Stimulated activated naive CD4-positive, alpha-beta T cell treated with Interleukin-2 at 50 U/mL for 16 hours (primary cell): ENCODE measurements at places on chromosomes 16 and 17.

DNA sequence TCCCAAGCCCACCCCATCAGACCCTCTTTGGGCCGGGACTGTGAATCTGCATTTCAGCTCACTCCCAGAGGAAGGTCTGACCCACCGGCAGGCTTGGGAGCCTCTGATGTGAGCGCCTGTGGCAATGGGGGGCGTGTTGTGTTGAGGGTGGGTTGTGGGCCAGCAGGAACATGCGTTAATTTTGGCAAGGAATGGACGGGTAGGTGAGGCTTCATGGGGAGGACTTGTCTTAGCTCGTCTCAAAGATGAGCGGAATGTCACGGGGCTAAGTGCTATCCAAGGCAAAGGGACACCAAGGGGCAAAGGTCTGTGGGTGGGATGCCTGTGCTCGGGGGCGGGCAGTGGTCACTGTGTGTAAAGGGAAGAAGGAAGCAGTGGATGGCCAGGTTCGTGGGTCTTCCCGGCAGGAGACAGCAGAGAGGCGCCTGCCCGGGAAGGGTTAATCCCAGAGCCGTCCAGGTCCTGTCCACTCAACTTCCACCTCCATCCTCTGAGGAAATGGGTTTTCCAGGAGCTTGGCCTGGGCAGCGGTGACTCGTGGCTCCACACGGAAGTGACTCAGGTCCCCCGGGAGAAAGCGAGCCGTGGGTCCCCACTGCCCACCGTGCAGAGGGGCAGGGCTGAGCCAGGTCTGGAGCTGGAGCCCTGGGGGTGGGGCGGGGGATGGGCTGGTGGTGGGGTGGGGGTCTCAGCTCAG lies 17.4 kb downstream of the ADGRG1 start:
- DNase-seq = no peak

DNA sequence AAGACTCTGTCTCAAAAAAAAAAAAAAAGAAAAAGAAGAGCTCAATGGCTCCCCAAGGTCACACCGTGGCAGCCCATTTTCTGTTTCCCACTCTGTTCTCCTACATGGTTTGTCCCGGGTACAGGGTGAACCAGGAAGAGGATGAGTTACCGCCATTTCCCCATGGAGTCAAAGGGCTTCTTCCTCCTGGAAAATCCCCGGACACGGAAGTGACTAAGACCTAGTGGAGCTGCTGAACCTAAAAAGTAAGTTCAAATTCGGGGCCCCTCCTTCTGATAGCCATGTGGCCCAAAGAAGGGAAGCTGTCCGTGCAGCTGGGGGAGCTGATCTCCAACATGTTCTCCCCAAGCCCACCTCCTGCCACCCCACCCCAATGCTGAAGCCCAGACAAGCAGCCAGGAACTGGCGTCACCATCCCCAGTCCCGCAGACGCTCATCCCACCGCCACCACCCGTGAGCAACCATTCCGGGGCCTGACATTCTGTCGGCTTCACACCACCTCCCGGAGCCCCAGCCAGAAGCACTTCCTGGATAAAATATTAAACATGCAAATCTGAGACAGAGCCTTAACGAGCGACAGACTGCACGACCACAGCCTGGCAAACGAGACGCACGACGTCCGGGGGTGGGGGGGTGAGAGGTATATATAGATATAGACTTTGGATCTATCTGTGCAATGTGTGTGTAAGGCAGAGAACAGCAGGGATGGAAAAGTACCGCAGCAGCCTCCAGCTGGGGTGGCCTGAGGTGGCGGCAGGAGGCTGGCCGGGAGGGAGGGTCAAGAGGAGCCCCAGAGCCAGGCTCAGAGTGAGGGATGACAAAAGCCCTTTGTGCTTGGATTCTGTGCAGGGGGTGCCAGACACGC lies 17.6 kb downstream of the EPOP start:
- DNase-seq = no peak

- peak; percentile 34 for DNase-seq
Measured at GRCh38 chr17:74759243-74759801, 10.9 kb downstream of the NHERF1 start.

GRCh38 chr17:50028736-50029120 lies 27.2 kb upstream of the ITGA3 start:
- DNase-seq = no peak

DNA sequence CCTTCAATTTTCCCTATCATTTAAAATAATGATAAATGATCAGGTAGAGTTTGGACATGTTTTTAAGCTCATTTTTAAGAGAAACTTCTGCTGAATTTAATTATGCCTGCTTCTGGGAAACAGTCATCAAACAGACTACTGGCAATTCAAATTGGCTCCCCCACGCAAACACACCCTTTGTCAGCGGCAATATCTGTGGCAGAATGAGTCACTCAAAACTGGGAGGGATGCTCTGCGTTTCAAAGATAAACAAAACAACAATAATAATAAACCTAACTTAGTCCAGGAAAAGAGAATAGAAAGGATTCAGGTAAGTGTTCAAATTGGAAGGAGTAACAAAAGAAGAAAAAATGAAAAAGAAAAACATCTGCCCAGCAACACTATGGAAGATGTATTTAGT lies 108.1 kb upstream of the ERCC4 start:
- no peak for DNase-seq

- DNase-seq = no peak
Measured at GRCh38 chr16:80065541-80065940, 465.0 kb upstream of the MAF start.

DNA sequence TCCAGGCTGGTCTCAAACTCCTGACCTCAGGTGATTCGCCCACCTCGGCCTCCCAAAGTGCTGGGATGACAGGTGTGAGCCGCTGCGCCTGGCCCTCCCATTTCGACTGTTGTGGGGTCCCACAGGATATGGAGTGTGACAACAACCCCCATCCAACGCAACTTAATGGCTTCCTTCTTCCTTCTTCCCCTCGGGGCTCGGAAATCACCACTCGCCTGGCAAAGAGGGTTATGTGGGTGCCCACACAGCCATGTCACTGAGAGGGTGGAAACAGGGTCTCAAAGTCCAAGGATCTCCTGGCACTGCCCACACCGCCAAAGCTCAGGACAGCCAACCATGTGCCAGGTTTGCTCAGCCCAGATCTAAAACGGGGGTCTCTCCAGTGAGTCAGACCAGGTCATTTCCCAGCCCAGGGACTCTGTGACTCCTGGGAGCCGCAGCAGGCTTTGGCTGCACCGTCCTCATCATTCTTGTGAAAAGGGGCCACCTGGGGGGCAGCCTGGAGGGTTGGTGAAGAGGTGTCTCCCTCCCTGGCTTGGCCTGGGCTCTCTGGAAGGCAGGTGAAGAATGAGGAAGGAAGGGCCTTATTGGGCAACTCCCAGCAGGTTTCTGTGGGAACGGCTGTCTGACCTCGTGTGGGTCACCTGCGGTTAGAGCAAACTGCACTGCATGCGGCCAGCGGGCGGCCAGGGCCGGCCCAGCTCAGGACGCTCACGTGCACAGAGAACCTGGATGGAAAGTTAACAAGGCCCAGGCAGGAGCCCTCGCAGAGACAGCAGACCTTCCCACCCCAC lies 25.3 kb upstream of the LITAF start:
- DNase-seq = no peak

- DNase-seq = no peak
Measured at GRCh38 chr16:50154420-50154950, 1.4 kb downstream of the TENT4B start.

DNA sequence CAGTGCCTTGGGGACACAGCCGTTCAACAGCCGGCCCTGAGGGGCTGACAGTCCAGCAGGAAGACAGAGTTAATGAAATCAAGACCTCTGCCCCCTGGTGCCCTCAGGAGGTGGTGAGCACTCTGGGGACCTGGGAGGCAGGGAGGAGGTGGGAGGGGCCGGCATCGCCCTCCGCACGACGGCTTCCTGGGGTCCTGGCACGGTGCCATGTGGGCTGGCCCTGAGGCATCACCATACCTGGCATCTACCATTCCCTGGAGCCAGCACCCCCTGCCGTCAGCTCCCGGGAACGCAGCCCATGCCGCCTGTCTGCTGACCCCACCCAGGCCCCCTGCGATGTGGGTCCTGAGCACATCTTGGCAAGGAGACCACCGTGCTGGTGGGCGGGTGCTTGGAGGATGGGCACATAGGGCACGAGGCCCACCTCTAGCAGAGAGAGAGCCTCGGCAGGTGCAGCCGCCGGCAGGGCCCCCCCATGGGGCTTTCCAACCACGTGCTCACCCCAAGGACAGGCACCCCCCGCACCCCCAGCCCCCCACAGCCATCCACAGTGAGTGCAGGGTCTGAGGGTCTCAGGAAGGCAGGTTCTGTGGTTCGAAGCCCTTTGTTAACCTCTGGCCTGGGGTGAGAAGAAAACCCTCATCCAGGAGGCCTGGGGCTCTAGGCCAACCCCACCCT lies 52.5 kb downstream of the ZFPM1 start:
- DNase-seq = peak; percentile 49

- DNase-seq = no peak
Measured at GRCh38 chr16:12330541-12330940, 354.0 kb downstream of the SNX29 start.

DNA sequence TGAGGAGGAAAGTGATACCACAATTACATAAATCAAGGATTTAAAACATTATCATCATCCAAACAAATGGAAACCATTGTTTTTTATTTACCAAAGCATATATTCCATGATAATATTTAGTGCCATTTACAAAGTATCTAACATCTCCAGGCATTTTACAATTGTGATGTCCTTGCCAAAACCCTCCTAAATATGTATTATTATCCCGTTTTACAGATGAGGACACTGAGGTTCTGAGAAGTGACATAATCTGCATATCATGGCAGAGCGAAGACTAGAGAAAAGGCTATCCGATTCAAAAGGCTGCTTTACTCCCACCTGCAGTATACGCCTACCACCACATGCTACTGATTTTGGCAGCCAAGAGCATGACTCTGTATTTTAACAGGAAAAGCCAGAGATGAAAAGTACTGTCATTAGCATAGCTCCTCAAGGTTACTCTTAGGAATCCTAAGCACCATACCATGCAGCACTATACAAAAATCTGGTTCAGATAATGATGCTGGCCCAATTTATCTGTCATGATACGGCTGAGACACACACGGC lies 301.4 kb downstream of the CA10 start:
- no peak for DNase-seq

- DNase-seq = no peak
Measured at GRCh38 chr17:69672924-69673323, 258.4 kb downstream of the MAP2K6 start.

GRCh38 chr17:49361129-49361901 lies 735 bp downstream of the ZNF652 start:
- peak; percentile 71 for DNase-seq

GRCh38 chr17:28199115-28199514 lies 119.9 kb upstream of the TMEM97 start:
- no peak for DNase-seq

DNA sequence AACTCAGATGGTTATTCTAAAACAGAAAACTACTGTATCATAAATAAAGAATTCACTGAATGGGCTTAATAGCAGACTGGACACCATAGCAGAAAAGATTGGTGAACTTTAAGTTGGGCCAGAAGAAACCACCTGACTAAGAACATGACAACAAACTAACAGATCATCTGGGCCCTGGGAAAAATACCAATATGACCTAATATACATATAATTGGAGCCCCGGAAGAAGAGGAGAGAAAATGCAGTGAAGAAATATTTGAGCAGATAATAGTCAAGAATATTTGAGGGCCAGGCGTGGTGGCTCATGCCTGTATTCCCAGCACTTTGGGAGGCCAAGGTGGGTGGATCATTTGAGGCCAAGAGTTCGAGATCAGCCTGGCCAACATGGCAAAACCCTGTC lies 25.5 kb upstream of the SDK2 start:
- DNase-seq = no peak

GRCh38 chr16:67277294-67277998 lies 1.9 kb upstream of the PLEKHG4 start:
- DNase-seq = no peak

- no peak for DNase-seq
Measured at GRCh38 chr17:2563061-2563460, 30.4 kb upstream of the PAFAH1B1 start.

DNA sequence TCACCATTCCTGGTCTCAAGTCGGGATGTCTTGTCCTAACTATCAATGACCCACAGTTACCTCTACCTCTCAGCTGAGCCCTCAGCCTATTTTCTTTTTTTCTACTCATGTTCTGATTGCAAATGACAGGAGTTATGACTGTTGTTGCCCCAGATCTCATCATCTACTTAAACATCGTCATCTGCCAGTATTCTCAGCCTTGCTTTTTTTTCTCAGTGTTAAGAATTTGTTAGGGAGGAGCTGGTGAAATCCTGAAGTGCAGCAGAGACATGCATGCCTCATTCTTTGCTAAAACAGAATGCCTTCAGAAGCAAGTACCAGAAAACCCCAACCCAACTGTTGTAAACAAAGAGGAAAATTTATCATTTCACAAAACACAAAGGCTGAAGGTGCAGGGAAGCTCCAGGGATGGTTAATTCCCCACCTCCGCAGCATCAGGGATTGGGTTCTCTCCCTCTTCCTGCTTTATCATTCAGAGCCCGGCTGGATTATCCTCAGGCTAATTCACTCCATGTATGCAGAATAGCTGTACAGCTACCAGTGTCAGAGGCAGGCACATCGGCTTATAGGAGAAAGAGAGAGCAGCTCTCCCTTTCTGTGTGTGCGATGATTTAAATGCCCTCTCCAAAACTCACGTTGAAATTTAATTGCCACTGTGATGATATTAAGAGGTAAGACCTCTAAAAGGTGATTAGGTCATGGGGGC lies 540.8 kb upstream of the HSBP1 start:
- no peak for DNase-seq

DNA sequence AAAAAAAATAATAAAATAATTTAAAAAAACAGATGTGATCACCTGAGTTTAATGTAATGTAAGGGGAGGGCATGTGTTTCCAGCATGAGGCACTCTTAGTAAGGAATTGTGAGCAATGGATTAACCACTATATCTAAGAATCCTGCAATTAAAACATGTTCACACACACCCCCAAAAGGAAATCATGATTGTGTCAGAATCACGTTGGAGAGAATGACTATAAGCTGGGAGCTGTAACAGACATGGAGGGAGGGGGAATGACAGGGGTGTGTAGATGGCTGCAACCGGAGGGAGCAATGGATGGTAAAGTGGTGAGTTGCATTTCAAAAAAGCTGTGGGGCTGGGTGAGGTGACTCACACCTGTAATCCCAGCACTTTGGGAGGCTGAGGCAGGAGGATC lies 13.6 kb upstream of the CCL22 start:
- DNase-seq = no peak
